Activated CD8-positive, alpha-beta T cell treated with anti-CD3 and anti-CD28 coated beads, Interleukin-2, amount 10 ng/mL, durations not matched to agents 7 days and 5 days (primary cell): ENCODE measurements at places on chromosomes 3 and 15. TPM values are rescaled to one million over a fixed set of nuclear protein-coding genes. Genes with fewer than 3 reads are reported as not detected.

The ADAMTSL3 gene
- not detected for total RNA-seq

- H3K27me3 ChIP-seq = no peaks in the 10 kb centered on the region
- DNase-seq = no peak
- no peak overlapping the region for H3K4me3 ChIP-seq
- H3K27ac ChIP-seq = no peak overlapping the region
Measured at GRCh38 chr3:89101251-89101650, 6.2 kb upstream of the EPHA3 start.

- no peaks in the 10 kb centered on the region for H3K4me1 ChIP-seq
- H3K27ac ChIP-seq = no peak overlapping the region
- no peak overlapping the region for H3K4me3 ChIP-seq
- no peaks in the 10 kb centered on the region for H3K27me3 ChIP-seq
Measured at GRCh38 chr15:68654786-68655560, 76.2 kb downstream of the CORO2B start.

DNA sequence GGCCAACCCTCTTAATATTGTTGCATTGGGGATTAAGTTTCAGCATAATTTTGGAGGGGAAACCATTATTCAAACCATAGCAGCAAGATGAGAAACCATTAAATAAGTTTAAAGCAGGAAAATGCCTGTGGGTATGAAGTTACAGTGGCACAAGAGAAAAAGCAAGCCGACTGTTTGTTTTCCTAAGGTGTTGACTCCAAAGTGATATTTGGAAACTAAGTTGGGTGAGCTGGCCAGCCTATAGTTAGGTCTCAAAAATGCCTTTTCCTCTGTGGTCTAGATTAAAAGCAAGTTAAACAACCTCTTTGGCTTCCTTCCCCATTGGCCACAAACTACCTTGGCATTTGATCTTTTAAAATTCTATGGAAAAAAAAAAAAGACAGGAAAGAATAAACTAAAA lies 419.8 kb upstream of the AZI2 start:
- H3K27ac ChIP-seq = no peak overlapping the region
- no peak for DNase-seq
- H3K27me3 ChIP-seq = no peaks in the 10 kb centered on the region
- H3K4me1 ChIP-seq = no peaks in the 10 kb centered on the region

The ISLR2 gene
- not detected for total RNA-seq

GRCh38 chr3:32551087-32551486 lies 19.6 kb downstream of the DYNC1LI1 start:
- H3K4me3 ChIP-seq = no peak overlapping the region
- peaks cover 3% of the 10 kb centered on the region for H3K36me3 ChIP-seq
- H3K4me1 ChIP-seq = peaks cover 25% of the 10 kb centered on the region
- H3K27me3 ChIP-seq = no peaks in the 10 kb centered on the region
- H3K27ac ChIP-seq = peak overlapping the region; percentile 2

- peak; percentile 37 for DNase-seq
- no peak overlapping the region for H3K4me3 ChIP-seq
- H3K4me1 ChIP-seq = peaks cover 7% of the 10 kb centered on the region
- H3K36me3 ChIP-seq = no peaks in the 10 kb centered on the region
Measured at GRCh38 chr15:92391640-92392039, 2.0 kb upstream of the ST8SIA2 start.

- peaks cover 26% of the 10 kb centered on the region for H3K36me3 ChIP-seq
- no peak for DNase-seq
- no peak overlapping the region for H3K4me3 ChIP-seq
- H3K27me3 ChIP-seq = no peaks in the 10 kb centered on the region
- no peak overlapping the region for H3K27ac ChIP-seq
Measured at GRCh38 chr3:143979813-143980212, 8.2 kb downstream of the DIPK2A start.

The PGBD4 gene
- total RNA-seq = 2.8 TPM

The FAM81A gene
- total RNA-seq = 4.6 TPM

DNA sequence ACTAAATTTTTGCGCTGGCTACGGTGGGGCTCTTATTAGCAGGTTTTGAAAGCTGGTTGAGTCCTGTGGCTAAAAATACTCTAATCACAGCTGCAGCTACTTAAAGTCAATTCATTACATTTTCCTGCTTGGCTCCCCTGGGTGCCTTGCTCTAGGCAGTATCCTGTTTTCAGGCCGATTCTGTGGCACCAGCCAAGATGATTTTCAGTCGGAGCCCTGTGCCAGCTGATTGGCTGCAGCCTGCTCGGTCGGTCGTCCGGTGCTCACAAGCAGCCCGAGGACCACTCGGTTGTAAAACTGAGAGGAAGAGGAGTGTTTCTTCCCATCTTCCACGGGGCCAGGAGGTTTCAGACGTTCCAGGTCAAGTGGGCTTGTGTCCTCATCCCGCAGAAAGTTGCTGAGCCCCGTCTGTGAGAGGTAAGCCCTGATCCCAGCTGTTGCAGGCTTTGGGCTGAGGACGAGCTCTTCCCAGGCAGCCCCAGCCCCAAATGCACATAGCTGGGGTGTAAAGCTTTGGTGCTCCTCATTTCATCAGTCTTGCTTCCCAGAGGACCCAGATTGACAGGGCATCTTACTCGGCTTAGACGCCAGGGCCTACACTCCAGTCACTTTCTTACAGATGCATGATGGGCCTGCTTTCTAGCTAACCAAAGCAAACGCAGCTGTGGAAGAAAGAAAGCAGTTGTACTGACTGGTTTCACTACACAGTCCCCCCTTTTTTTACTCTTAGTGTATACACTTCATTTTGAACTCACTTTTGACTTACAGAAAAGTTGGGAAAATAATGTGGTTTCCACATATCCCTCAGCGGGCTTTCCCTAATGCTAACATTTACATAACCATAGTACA lies 15.9 kb downstream of the LYSMD4 start:
- no peak overlapping the region for H3K4me3 ChIP-seq
- no peak overlapping the region for H3K27ac ChIP-seq
- peaks cover 19% of the 10 kb centered on the region for H3K36me3 ChIP-seq
- no peaks in the 10 kb centered on the region for H3K27me3 ChIP-seq
- no peak for DNase-seq

DNA sequence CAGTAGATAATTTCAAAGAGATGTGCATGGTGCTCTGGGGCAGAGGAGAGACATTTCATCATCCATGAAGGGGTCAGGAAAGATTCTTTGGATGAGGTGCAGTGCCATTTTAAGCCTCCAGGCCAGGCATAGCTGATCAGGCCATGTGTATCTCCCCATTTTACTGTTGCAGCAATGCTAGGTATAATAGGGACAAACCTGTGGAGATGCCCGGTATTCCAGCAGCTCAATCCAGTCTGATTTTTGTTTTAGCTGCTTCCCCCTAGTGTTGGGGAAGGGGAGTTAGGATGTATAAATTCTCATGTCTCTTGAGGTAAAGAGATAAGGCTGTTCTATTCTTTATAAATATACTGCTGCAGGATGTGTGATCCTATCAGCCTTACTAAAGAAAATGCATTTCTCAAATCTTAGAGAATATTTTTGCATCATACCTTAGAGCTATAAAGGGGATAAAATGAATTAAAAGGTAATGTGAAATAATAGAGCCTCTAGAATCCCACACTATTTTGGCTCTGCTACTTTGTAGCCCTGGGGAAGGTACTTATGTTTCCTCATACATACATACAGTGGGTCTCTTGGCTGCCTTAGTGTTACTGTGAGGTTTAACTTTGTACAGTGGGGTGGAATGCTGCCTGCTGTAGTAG lies 5.2 kb downstream of the CDV3 start:
- peak overlapping the region; percentile 68 for H3K4me3 ChIP-seq
- no peaks in the 10 kb centered on the region for H3K27me3 ChIP-seq
- DNase-seq = no peak
- H3K27ac ChIP-seq = peak overlapping the region; percentile 74
- peaks cover 47% of the 10 kb centered on the region for H3K4me1 ChIP-seq
- H3K36me3 ChIP-seq = peaks cover 72% of the 10 kb centered on the region

GRCh38 chr3:66452303-66453011 lies 48.4 kb downstream of the LRIG1 start:
- no peaks in the 10 kb centered on the region for H3K27me3 ChIP-seq
- H3K27ac ChIP-seq = no peak overlapping the region
- H3K4me1 ChIP-seq = peaks cover 10% of the 10 kb centered on the region
- H3K36me3 ChIP-seq = peaks cover 9% of the 10 kb centered on the region
- H3K4me3 ChIP-seq = no peak overlapping the region

GRCh38 chr3:126477061-126477380 lies 1.3 kb upstream of the ZXDC start:
- H3K27me3 ChIP-seq = peaks cover 5% of the 10 kb centered on the region
- H3K36me3 ChIP-seq = peaks cover 23% of the 10 kb centered on the region
- no peak for DNase-seq
- peak overlapping the region; percentile 22 for H3K4me3 ChIP-seq
- no peak overlapping the region for H3K27ac ChIP-seq

The CTXN2 gene
- not detected for total RNA-seq

GRCh38 chr15:78241017-78241416 lies 6.7 kb upstream of the ACSBG1 start:
- no peak overlapping the region for H3K4me3 ChIP-seq
- no peak overlapping the region for H3K27ac ChIP-seq
- DNase-seq = peak; percentile 89
- peaks cover 6% of the 10 kb centered on the region for H3K4me1 ChIP-seq
- no peaks in the 10 kb centered on the region for H3K36me3 ChIP-seq

The C3orf80 gene
- not detected for total RNA-seq

The DNAH12 gene
- total RNA-seq = not detected

The SNTN gene
- total RNA-seq = not detected

DNA sequence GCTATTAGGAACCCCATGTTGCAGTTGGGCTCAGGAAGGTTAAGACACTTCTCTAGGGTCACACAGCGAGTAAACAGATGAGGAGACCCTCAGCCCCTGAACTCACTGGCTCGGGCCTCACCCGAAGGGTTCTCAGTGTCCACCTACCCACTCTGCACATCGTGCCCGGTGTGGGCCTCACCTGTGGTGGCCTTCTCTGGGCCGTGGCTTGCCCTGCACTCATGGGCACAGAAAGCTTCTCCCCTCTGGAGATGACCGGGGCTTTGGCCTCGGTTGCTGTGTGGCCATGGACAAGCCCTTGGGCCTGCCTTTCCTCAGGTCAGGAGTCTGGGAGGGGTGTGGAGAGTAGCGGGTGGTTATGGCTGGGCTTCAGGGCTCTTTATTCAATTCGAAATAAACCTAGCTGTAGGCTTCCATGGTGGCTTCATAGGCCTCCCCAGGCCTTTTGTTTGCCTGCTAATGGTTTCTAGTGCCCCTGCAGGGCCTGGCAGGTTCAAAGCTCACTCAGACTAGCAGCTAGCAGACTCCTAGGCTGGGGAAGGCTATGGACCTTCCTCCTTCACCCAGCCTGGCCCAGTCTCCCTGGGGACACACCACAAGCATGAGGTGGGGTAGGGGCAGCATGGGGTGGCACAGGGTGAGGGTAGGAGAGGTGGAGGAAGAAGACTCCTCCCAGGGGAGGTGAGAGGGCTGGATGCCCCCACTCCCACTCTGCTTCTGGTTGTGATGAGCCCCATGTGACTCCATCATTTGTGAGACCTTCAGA lies 103.1 kb downstream of the LINGO1 start:
- no peaks in the 10 kb centered on the region for H3K36me3 ChIP-seq
- peaks cover 14% of the 10 kb centered on the region for H3K27me3 ChIP-seq
- no peak for DNase-seq

The ARPIN gene
- not detected for total RNA-seq

DNA sequence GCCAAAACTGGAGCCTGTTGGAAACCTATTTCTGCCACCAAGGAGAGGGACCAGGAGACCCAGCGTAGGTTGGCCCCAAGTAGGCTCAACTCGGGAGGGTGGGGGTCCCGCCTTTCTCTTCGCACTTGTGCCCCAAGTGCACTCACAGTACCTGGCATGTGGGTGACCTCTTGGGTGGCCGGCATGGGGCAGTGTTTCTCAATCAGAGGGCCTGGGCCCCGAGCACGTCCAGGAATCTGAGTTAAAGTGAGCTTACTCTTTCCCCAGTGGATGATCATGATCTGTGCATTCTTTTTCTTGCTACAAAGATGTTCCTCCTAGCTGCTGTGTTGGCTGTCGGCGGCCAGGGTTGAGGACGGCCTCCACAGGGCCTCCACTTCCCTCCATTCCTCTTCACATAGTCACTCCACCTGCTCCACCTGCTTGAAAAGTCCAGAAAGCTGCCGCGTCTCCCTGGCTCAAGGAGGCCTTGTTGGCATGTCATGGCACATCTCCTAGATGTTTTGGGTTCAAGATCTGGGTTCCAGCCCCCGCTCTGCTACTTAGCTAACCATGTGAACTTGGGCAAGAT lies 66.5 kb upstream of the SEC61A1 start:
- peaks cover 3% of the 10 kb centered on the region for H3K27me3 ChIP-seq
- no peak for DNase-seq
- H3K36me3 ChIP-seq = no peaks in the 10 kb centered on the region
- no peak overlapping the region for H3K27ac ChIP-seq

- no peak overlapping the region for H3K27ac ChIP-seq
- no peak for DNase-seq
- H3K4me3 ChIP-seq = no peak overlapping the region
- peaks cover 34% of the 10 kb centered on the region for H3K36me3 ChIP-seq
Measured at GRCh38 chr3:72754582-72754981, 93.7 kb downstream of the SHQ1 start.

DNA sequence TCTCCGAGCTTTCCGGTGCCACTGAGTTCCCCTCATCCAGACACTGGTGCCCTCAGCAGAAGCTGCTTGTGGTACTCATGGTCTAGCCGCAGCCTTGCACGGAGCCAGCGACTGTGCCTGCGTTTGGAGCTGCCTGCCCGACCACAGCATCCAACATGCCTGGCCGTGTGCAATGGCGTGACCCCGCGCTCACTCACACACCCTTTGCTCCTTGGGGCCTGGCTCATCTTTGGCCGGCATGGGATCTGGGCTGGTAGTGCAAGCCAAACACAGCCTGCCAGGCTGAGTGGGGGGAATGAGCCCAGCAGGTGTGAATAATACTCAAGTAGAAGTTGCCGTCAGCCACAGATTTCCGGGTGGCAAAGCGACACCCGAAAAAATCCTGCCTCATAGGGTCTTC lies 1178.7 kb upstream of the GBE1 start:
- no peaks in the 10 kb centered on the region for H3K36me3 ChIP-seq
- H3K4me1 ChIP-seq = no peaks in the 10 kb centered on the region
- no peaks in the 10 kb centered on the region for H3K27me3 ChIP-seq
- H3K27ac ChIP-seq = no peak overlapping the region
- no peak for DNase-seq
- no peak overlapping the region for H3K4me3 ChIP-seq

The ACP3 gene
- total RNA-seq = not detected

The KNG1 gene
- not detected for total RNA-seq

DNA sequence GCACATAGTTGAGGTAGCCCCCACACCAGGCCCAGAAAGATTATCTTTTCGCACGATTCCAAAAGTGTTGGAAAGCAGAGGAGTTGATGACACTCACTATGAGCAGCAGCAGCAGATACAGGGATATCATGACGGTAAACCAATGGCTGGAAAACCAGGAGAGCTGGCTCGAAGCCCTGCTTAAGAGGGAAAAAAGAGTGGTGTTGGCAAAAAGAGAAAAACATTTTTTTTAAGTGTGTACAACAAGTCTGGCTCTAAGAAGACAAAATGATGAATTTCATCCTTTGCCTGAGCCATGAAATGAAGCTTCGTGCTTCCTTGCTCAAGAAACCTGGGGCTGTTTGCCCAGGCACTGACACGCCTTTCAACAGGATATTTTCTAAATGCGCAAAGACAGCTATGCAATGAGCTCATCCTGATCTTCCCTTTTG lies 27.3 kb downstream of the PARP16 start:
- H3K4me1 ChIP-seq = no peaks in the 10 kb centered on the region
- DNase-seq = no peak
- no peak overlapping the region for H3K4me3 ChIP-seq
- peaks cover 34% of the 10 kb centered on the region for H3K36me3 ChIP-seq

- peaks cover 29% of the 10 kb centered on the region for H3K36me3 ChIP-seq
- H3K4me1 ChIP-seq = peaks cover 54% of the 10 kb centered on the region
- peak overlapping the region; percentile 65 for H3K4me3 ChIP-seq
- peak overlapping the region; percentile 86 for H3K27ac ChIP-seq
- peak; percentile 66 for DNase-seq
Measured at GRCh38 chr3:108602249-108602934, 12.9 kb downstream of the DZIP3 start.

The CATSPER2 gene
- total RNA-seq = 9.1 TPM
